ENCODE measurements at places on chromosomes 12 and 14.

GRCh38 chr12:9130244-9130643 is 14.5 kb upstream of the A2M start:
- DNase-seq: no peak

- peak; percentile 74 for DNase-seq
Observed at GRCh38 chr12:6821591-6822425, at the start of gene GPR162. Gene GPR162 (plus strand): TSS chr12:6821821. CDS start chr12:6823899, 2,078 bp downstream.

DNA sequence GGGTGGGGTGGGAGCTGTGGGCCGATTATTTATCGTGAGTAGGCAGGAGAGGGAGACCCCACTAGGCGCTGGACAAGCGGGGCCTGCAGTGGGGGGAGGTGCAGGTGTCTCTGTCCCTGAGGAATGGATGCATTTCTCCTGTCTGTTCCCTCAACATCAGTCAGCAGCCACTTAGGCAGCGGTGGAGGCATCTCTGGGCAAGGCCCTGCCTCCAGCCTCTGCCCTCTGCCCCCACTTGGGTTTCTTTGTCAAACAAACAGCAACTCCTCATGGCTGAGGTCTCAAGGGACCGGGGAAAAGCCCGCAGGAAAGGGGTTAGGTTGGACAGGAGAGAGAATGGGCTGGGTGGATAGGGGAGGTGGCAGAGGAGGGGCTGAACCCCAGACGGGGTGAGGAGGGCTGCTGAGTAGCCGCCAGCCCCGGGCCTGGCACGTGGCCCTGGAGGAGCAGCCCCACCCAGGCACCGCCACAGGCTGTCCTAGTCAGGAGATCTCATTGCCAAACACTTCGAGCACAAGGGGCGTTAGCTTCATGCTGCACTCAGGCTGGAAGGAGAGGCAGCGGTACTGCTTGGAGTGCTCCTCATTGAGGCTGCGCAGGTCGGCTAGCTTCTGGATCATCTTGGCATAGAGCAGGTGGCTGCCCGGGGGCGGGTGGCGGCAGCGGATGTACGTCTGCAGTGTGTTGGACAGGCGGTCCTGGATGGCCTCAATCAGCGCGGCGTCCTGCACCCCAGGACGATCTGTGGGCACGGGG is 24.7 kb upstream of the HDAC7 start:
- peak; percentile 34 for DNase-seq

DNA sequence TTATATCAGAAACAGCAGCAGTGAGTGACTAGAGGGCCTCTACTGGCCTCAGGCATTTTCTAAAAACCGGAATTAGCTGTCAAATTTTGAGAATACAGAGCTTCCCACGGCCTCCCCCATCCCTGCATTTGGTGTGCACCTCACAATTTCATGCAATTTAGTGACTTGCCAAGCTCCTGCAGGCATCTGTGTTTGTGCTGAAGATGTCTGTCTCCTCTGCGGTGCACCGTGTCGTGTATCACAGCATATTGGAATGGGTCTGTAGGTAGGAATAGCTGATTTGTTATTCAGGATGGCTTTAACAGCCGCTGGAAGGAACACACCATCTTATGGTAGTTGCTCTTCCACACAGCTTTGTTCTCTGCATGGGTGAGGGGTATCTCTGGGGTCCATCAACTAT is 140.3 kb downstream of the SSPN start:
- DNase-seq: no peak

GRCh38 chr14:69666690-69667211 is 55.4 kb downstream of the SUSD6 start:
- DNase-seq: no peak

GRCh38 chr14:73253323-73253610 is 16.0 kb downstream of the PAPLN start:
- DNase-seq: no peak

DNA sequence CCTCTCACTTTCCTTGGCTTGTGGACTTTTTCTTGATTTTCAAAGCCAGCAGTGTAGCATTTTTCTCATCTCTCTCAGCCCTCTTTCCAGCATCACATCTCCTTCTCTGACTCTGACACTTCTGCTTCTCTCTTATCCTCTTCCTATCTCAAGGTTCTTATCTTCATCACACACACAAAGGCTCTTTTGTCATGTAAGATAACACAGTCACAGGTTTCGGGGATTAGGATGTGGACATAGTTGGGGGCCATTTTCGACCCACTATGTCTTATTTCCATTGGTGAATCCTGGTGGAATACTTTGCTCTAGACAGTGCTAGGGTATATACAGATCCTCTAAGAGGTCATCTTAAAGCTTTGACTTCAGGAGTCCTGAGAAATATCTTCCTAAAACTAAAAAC is 719.3 kb upstream of the TBX3 start:
- no peak for DNase-seq

DNA sequence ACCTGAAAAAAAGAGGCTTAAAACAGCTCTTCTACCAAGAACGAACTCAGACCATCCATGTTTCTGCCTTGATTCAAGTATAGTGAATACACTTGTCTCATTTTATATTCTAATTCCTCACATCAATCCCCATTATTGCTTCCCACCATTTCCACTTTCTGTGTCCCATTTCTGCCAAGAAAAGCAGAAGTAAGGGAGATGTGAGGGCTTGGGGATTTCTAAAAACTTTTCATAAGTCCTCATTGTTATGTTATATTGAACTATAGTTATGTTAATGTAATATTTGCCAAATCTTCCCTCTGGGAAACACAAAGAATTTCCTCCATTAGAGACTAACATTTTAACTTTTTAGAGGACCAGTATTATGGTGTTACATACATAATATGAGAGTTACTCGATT is 48.2 kb upstream of the PSMA6 start:
- DNase-seq: no peak

DNA sequence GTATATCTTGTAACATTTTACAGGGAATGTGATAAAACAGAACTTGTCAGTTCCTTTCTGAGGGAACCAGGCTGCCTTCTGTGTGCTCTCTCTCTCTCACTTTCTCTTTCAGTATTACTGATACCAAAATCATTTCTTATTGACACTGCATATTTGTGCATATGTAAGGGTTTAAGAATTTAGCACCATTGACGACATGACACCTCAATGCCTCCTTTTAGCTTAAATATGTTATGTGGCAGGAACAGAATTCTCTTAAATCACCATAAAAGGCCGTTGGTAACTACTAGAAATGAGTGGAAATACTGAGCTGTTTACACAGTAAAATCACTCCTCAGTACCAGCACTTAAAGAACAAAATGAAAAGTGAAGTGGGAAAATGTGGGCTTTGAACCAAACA is 457.7 kb upstream of the SYT1 start:
- peak; percentile 48 for DNase-seq

DNA sequence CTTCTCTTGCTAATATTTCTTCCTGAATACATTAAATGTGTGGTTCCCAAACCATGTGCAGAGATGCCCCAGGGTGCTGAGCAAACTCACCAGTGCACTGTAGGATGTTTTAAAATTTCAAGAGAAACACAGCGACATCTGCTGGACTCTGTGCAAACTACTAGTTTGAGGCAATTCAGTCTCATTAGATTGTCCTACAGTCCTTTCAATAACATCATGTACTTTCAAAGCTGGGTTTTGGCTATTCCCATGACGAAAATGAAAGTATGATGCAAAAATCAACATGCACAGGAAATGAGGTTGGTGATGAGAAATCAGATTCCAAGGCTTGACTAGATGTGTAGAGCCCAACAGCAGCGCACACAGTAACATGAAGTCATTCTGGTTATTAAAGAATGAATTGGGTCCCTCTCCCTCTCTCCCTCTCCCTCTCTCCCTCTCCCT is 66.3 kb downstream of the CLIP1 start:
- no peak for DNase-seq

- no peak for DNase-seq
Observed at GRCh38 chr14:60085085-60085484, 6.6 kb upstream of the PCNX4 start.

DNA sequence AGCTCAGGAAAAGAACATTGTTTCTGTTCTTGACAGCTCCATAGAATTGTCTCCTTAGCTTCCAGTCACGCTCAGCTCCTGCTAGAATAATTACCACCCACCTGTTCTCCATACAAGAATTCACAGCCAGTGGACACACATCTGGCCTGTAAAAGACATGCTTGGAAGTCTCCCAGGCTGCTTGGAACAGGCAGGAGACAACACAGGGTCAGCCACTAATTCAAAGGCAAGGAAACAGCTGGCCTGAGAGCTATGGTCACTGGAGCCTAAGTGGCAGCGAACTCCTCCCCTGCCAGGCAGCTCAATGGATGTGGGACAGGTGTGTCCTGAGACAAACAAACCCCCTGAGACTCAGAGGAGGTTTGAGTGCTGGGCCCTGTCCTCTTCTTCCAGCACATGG is 22.9 kb upstream of the LTBP2 start:
- peak; percentile 65 for DNase-seq

- DNase-seq: peak; percentile 95
Observed at GRCh38 chr14:95189367-95190132, 32.2 kb upstream of the DICER1 start.

GRCh38 chr14:101409006-101409543 is 152.2 kb upstream of the DIO3 start:
- no peak for DNase-seq

- no peak for DNase-seq
Observed at GRCh38 chr12:113326775-113327395, 8.0 kb downstream of the SLC8B1 start.

GRCh38 chr12:52870361-52871290 is 21.8 kb upstream of the KRT78 start:
- no peak for DNase-seq

DNA sequence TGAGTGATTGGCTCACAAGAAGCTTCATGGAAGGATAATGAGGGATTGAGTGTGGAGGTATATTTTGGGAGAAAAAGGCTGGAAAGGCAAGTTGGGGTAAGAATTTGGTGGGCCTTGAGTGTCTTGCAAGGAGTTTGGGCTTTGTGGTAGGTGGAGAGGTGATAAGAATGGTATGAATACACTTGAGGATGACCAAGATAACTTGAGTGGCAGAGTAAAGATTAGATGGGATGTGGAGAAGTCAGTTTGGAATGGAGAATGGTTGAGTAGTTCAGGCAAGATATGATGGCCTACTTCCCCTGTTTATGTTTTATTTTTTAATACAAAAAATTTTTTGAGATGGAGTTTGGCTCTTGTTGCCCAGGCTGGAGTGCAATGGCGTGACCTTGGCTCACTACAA is 9.1 kb downstream of the ADCK1 start:
- DNase-seq: no peak

- DNase-seq: no peak
Observed at GRCh38 chr14:76583174-76583573, 178.1 kb upstream of the VASH1 start.

GRCh38 chr14:73740618-73741326 is 26.6 kb upstream of the PNMA1 start:
- DNase-seq: peak; percentile 69

DNA sequence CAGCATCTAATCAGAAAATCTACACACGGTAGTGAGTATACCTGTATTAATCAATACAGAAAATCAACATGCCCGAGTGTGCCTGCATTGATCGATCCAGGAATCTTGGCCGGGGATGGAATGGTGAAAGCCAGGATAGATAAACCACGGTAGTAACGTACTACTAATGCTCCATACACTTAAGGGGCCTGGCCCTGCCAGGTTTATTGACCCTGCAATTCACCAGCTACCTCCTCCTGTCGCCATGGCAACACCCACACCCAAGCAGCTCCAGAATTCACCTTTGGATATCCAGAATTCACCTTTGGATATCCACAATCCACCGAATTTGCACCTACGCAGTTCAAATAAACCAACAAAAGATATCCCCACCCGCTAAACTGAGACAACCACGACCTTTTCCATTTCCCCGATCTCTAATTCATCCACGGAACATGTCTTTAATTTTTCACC is 14.8 kb upstream of the CALM1 start:
- DNase-seq: peak; percentile 88

DNA sequence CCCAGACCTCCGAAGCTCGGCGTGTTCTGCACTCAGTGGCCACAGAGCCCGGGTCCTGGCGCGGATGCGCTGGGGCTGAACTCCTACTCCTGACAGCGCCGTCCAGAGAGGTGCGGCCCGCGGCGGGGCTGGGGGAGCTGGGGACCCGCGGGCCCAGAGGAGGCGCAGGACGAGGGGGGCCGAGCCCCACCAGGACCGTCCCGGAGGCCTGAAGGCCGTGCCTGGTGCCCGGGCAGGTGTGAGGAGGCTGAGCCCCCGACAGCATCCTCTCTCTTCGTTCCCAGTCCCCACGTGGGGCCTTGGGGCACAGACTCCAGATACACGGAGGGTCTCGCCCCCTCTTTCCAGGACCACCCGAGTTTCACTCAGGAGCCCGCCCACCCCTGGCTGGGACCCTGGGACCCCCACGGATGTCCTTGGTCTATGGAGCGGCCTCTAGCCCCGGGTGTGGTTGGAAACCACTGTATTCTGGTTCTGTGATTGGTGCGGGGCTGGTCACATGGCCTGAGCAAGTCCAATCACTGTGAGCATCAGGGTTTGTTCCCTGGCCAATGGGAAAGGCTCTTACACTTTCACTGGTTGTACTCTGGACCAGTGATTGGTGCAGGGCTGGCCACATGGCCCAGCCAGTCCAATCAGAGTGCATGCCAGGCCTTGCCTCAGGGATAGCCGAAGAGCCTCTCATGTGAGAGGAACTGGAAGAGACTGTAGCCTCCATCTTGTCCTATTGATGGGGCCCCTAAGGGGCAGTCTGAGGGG is 217.6 kb upstream of the SFSWAP start:
- no peak for DNase-seq

DNA sequence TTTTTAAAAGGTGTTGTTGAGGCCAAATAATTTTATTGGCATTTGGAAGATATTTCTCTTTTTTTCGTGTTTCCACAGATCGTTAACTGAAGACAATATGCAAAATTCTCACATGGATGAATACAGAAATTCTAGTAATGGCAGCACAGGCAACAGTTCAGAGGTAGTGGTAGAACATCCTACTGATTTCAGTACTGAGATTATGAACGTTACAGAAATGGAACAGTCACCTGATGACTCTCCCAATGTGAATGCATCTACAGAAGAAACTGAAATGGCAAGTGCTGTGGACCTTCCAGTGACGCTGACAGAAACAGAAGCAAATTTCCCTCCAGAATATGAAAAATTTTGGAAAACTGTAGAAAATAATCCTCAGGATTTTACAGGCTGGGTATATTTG is 11.2 kb downstream of the PRPF39 start:
- DNase-seq: no peak

- no peak for DNase-seq
Observed at GRCh38 chr12:65879878-65880277, 55.6 kb downstream of the HMGA2 start.

- DNase-seq: no peak
Observed at GRCh38 chr14:52868911-52869618, 77.7 kb upstream of the GNPNAT1 start.

DNA sequence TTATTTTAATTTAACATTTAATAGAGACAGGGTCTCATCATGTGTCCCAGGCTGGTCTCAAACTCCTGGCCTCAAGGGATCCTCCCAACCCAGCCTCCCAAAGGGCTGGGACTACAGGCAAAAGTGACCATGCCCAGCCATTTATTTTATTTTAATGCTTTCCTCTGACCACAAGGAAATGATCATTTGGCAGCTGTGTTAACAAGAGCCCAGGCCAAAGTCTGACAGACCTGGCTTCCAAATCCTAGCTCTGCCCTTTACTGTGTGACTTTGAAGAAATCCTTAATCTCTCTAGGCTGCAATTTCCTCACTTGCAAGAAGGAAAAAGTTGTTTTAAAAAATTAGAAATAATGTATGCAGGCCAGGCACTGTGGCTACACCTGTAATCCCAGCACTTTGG is 16.7 kb upstream of the GCH1 start:
- no peak for DNase-seq

GRCh38 chr14:68503186-68503825 is 289.6 kb downstream of the ZFP36L1 start:
- DNase-seq: no peak

GRCh38 chr12:64059685-64060084 is 162.4 kb downstream of the KICS2 start:
- DNase-seq: no peak

GRCh38 chr12:20109676-20110075 is 258.7 kb upstream of the PDE3A start:
- DNase-seq: no peak
